ENCODE measurements at places on chromosomes 3 and 15.

- peak; percentile 94 for DNase-seq
These were observed 6.6 kb upstream of the KBTBD8 start for GRCh38 chr3:66991459-66991858.

DNA sequence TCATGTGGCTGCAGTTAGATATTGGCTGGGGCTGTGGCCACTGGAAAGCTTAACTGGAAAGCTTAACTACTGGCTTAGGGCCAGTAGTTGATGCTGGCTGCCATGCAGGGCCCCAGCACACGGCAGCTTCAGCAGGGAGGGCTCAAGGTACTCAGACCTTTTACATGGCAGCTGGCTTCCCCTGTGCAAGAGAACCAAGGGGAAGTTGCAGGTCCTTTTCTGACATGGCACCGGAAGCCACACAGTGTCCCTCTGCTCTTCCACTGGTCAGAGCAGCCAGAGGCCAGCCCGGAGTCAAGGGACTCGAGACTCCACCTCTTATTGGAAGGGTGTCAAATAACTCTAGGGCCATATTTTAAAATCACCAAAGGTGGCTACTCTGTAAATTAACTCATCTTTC, 24.5 kb downstream of the CCR9 start:
- DNase-seq = no peak

DNA sequence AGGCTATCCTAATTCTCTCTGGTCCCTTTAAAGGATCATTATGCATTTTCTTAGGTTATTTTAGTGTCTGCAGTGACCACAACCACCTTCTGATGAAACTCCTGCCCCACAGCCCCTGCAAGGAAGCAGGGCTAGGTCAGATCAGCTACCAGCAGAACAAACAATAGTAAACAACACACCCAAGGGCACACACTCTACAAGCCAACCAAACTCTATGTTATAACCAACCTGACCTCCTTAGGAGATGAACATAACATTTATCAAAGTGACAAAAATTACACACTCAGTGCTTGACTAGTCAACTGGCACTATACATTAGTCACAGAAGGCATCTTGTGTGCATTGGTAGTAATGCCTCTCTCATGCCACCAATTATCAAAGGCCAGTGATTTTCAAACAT, 17.3 kb downstream of the DENND6A start:
- DNase-seq = no peak

GRCh38 chr15:72037321-72037720, 80.6 kb downstream of the MYO9A start:
- DNase-seq = no peak

GRCh38 chr15:25668901-25669300, 194.2 kb downstream of the ATP10A start:
- DNase-seq = no peak

DNA sequence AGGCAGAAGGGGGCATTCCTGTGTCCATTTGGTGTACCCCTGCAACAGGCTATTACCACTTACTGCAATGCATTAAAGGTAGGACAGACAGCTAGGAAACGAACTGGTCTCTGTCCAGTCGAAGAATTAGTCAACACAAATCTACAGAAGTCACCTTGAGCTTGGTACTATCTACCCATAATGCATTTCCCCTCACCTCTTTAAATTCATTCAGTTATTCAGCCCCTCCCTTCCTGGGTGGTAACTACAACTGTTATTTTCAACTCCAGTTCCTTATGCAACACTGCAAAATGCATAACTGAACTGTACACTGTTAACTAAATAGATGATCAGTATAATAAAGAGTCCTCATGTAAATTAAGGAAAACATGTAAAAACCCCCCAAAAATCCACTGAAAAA, 77.6 kb downstream of the MAGI1 start:
- DNase-seq = no peak

- DNase-seq = no peak
These were observed 32.7 kb downstream of the C3orf70 start for GRCh38 chr3:185120126-185120525.

DNA sequence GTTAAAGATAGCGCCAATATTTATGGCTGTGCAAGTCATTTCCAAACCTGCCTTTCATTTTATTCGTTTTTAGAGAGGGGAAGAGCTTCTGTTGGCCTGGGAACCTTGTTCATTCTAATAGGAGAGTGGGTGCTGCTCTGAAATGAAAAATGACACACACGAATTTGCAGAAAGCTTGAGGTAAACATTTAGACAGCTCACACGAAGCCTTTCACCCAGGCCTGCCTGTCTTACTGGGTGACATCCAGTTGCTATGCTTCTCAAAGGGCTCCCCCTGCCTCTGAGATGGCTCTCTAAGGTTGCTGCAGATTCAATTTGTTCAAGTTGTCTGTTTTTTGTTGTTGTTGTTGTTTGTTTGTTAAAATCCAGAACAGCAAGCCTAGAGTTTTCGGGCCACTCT, 18.2 kb downstream of the PEX5L start:
- DNase-seq = no peak

DNA sequence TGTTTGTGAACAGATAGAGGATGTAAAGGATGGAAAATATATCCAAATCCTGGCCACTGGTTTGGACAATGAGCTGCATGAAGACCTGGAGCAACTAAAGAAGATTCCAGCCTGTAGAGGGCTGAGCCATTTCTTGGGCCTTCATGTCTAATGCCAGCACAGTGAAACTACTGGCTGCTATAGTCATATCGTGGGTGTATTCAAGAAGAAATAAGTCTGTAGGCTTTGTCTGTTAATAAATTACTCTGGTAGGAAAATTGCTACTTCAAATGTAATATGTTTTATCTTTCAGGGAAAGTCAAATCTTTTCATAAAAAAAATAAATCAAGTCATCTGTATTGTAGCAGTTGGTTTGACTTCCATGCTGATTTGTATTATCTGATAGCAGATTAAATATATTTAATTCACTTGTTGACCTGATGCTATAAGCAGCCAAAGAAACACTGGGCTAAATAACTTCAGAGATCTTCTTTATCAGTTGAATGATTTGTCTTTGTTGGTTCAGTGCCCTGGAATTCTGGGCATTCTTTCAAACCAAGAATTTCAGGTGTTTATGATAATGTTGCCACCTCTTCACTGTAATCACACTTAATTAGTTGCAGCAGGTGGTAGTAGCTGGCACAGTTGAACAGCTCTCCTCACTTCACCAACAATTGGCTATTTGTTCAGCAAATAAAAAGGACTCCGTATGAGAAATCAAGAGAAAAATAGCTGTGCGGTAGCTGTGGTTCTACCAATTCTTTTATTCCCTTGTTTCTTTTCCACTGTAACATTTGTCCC, 1109.5 kb downstream of the NSUN3 start:
- DNase-seq = no peak

DNA sequence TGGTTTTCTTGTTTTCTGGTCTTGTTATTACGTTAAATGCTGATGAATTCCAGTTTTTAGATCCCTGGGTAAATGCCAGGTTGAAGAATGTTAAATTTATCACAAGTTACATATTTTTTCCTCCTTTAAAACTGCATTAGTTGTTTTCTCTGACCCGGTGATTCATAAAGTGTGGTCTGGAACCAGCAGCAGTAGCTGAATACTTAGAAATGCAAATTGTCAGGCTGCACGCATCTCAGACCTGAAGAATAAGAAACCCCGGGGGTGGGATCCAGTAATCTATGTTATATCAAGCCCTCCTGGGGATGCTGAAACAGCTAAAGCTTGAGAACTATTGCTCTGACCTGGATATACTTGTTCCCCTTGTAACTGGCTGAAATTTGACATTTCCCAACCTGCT, 69.1 kb downstream of the PEX5L start:
- DNase-seq = peak; percentile 4

GRCh38 chr3:153628591-153628990, 466.6 kb downstream of the RAP2B start:
- no peak for DNase-seq

DNA sequence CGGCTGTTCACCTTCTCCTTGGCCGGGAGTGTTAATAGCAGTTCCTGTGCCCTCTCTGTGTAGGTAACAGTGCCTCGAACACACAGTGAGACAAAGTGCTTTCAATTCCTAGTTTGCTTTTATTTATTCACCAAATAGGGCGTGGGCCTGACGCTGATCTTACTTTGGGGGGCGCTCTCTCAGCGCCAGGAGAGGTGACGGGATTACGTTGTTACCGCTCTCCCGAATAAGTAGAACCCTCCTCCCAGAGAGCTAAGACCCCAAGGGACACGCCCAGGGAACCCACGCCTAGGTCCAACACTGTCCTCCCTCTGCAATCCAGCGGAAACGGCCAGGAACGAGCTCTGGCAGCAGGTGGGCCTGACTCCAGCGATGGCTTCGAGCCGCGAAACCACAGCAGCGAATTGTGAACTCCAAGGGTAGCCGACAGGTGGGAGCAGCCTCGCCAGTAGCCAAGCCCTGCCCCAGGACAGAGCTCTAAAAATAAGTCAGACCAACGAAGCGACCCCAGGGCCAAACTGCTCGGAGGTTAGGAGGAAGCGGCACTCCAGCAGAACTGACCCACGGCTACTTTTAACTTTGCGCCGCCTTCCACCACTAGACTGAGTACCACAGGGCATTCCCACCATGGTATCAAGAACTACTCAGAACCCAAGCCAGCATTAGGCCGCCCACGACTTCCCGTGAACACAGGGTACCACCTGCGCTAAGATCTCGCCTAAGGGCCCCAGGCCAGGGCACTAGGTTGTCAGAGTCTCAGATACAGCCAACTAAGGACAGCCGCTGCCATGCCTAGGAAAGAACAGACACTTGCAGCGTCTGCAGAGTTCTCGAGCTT, 1.6 kb upstream of the SIN3A start:
- peak; percentile 18 for DNase-seq

DNA sequence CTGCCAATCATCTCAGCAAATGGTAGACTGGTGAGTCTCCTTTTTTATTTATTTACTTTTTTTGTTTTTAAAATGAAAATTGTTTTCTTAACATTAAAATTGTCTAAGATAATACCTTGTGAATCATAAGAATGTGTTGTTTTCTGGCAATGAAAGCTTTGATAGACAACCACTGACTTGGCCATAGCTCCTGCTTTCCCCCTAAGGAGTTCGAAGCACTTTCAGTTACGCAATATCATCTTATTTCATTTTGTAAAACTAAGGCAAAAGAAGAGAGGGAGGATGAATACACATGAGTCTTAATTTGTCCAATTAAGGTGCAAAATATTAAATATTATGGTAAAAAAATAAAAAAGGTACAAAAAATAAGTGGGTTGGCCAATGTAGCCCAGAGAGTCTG, 74.8 kb upstream of the PLCL2 start:
- no peak for DNase-seq

- no peak for DNase-seq
These were observed 25.9 kb upstream of the SNRK start for GRCh38 chr3:43260412-43260811.

DNA sequence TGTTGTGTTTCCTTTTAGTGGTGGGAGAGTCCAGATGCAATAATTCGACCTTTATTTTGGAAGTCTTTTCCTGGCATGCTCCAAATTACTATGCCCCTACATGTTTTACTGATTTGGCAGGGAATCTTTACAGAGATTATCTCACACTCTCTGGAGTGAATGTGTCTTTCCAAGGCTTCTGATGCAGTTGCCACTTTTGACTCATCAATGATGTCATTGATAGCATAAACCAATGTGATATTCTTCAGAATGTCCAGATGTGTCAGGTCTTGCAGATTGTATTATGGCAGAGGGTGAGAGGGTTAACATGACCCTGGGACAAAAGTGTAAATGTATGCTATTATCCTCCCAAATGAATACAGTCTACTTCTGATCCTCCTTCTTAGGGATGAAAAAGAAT, 9.7 kb downstream of the RTP4 start:
- no peak for DNase-seq

GRCh38 chr3:124298301-124298700, 306.4 kb upstream of the ROPN1 start:
- no peak for DNase-seq

DNA sequence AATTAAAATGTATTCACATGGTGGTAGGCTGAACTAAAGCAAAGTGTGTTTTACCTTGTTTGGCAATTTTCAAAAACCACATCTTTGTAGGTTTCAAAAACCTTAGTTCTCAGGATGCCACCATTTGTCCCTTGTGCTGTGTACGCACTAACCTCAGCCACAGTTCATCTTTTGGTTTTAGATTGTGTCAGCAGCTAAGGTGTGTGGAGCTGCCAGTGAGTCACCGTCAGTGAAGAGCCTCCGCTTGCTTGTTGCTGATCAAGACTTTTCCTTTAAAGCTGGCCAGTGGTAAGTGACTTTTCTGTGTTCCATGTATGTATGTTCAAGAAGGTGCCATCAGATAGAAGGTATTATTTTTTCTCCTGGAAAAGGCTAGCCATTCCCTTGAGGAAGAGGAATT, 21.1 kb downstream of the OXNAD1 start:
- no peak for DNase-seq

GRCh38 chr15:70031261-70031660, 66.5 kb downstream of the TLE3 start:
- DNase-seq = no peak

- no peak for DNase-seq
These were observed 299.9 kb downstream of the UACA start for GRCh38 chr15:70463453-70463834.

GRCh38 chr3:70614111-70614510, 301.7 kb upstream of the MDFIC2 start:
- DNase-seq = no peak

GRCh38 chr15:63446255-63446654, 58.1 kb upstream of the USP3 start:
- no peak for DNase-seq

DNA sequence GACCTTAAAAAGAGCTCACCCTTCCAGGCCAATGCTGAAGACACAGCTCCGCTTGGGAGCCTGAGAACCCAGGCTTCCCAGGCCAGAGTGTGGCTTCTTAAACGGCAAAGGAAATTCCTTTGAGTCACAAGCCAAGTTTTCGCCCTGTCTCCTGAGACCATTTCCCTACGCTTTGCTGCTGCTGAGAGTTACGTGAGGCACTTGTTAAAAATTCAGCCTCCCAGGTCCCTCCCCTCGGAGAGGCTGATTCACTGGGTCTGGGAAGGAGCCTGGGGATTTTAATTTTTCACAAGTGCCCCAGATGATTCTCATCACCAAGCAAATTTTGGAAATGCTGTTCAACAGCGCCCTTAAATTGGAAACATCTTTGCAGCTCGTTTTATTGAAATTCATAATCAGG, 25.5 kb downstream of the RLBP1 start:
- peak; percentile 30 for DNase-seq

GRCh38 chr3:129449279-129450115, 9.5 kb downstream of the IFT122 start:
- no peak for DNase-seq

GRCh38 chr3:64454179-64454578, 228.9 kb upstream of the PRICKLE2 start:
- peak; percentile 75 for DNase-seq

GRCh38 chr3:71111784-71112440, 471.6 kb downstream of the FOXP1 start:
- DNase-seq = peak; percentile 82

DNA sequence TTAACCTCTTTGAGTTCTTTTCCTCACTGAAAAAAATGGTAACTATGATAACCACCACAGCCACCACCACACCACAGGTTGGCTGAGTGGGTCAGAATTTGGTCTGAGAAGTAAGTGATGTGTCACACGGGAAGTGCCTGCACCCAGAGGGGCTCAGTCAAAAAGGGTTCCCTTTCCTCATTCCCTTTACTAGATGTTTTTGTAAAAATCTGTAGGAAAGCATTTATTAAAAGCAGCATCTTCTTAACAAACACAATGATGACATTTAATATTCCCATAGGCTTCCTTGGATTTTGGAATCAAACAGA, 23.2 kb downstream of the CFAP92 start:
- DNase-seq = no peak

Data from fibroblast of villous mesenchyme (primary cell).